ENCODE measurements at places on chromosomes 7 and 10.

DNA sequence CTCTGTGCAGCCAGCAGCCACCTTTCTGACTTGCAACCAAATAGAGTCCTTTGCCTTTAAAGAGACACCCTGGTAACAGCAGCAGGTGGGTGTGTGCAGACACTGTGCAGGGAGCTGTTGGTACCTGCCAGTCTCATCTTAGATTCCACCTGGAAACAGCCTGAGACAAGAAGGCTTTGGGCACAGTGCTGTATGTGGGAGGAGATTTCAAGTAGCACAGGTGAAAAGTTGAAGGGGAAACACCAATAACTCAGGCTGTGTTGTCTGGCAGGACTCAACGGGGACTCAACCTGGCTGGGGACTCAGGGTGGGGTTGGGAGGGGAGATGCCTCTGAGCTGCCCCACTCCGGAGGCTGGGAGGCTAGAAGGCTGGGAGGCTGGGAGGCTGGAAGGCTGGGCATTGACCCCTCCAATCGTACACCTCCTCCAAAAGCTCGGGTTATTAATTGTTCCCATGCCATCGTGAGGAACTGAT, 6.7 kb downstream of the CPXM2 start:
- no peak for DNase-seq

- DNase-seq, result no peak
Observed at GRCh38 chr10:12237265-12238220, 41.6 kb downstream of the CDC123 start.

- DNase-seq, result no peak
Observed at GRCh38 chr7:43234073-43234472, 121.6 kb downstream of the HECW1 start.

- DNase-seq, result no peak
Observed at GRCh38 chr7:36923943-36924436, 199.7 kb upstream of the AOAH start.

DNA sequence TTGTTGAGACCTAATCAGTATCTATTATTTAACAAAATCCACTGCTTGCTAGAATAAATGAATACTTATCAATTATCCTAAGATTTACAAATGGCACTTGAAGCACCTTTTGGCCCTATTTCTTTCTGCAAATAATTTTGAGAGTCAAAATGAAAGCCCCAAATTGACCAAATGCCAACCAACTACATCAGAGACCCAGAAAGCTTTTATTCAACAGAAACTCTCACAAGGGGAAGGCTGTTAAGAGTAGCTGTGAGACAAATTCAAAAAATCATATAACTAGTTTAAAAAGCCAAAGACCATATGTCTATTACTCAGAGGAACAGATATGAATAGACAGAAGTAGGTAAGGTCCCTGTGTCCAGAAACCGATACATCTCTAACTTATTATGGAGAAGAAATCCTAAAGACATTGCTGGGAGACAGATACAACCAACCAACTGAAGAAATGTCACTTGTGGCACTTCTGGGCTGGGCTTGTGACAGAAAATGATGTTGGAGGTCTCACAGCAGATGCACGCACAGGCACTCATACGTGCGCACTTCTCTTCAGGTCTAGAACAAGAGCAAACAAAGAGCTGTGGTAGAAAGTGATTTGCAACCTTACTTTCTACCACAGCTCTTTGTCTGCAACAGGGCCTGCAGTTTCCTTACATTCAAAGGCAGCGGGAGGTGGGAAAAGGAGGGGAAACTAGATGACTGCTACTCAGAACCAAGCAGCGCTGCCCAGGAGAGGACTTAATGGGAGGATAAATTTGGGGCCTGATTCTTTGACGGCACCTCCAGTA, 58.6 kb upstream of the KCNIP2 start:
- DNase-seq, result peak; percentile 49

DNA sequence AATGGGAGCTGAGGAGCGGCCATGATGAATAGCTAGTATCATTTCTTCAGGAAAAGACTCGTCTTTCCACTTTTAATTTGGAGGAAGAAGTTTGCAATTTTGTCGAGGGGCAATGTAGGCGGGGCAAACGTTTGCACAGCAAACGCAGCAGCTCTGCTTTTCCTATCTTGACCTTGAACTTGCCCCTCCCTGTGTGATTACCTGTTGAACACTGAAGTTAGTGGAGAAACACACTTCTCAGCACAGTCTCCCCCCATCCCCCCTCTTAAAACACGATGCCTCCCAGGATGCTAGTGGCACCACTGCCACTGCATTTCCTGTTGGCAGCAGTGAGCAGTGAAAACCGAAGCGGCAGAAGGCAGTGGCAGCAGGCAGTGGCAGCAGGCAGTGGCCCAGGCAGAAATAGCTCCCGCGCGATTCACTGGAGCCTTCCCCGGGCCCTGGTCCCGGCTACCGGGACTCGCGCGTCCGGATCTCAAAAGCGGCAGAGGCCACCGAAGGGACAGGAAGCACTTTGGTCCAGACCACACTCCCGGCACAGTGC, at the start of gene EPDR1:
TSS of gene EPDR1 (plus strand) at position 336 of the 544 bp plus-strand sequence. CDS start 300 bp downstream, outside the sequence.
- DNase-seq, result no peak

DNA sequence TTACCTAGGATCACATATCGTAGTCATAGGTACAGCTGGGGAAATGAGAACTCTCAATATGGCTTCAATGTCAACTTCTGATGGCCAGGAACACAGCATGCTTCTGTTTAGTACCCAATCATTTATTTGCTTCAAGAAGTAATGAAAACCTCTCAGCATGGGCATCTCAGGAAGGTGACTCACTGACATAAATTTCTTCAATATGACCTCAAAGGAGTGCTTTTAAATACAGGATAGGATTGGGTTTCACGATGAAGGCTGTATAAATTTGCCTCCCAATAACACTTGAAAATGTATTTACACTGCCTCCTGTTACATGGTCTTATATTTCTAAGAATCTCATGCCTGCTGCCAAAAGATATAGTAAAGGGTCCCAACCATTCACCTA, 15.1 kb downstream of the ITGA8 start:
- no peak for DNase-seq

DNA sequence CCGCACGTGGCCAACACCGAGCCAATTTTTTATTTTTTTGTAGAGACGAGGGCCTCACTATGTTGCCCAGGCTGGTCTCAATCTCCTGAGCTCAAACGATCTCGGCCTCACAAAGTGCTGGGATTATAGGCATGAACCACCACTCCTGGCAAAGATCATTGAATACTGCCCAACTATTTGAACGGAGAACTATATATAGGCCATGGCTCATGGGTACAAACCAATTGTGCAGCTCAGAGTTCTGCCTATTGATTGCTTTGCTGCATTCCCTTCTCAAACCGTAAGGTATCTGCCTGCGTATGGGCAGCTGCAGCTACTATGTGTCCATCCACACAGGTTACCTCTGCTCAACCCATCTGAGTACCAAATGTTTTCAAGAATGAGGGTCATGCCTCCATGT, 9.7 kb upstream of the SLC25A16 start:
- DNase-seq, result no peak

Measured in GM12864 (cell line).